Stimulated activated naive CD4-positive, alpha-beta T cell treated with Interleukin-2 at 50 U/mL for 16 hours (primary cell): ENCODE measurements at places on chromosomes 3 and 15.

DNA sequence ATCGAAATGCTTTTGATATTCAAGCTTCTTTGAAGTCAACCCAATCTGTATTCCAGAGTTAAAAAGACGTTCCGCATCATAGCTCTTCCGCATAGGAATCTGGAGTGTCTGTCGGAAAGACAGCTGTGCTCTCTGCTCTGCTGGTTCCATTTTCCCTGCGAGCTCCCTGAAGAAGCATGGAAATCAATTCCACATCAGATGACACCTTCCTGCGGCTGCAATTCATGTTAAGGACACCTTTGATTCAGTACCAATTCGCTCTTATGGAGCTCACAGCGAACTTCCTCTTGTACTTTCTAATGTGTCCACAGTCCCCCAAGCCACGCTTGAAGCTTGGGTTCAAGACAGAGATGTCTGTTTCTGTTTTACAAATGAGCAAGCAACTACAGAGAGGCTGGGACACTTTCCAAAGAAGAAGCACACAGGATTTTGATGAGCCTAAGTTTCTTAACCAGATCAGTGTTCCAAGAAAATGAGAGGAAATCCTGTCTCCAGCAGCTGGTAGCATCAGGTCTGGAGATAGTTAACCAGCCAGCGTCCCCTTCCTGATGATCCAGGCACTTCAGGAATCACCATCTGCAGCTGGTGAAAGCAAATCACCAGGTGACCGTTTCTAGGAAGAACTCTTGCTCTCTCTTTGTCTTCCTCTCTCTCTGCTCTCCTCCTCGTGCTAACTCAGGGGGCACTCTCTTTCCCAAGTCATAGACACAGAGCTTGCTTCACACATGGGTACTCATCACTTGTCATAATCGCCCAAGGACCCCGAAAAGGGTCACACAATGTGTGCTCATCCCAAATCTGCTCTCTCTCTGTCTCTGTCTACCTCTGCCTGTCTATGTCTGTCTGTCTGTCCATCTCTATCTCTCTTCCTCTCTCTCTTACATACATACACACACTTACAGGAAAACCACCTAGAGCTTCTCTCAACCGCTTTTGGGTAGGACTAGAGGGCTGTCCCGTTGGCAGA lies 281.8 kb downstream of the FAM43A start:
- no peak for DNase-seq

DNA sequence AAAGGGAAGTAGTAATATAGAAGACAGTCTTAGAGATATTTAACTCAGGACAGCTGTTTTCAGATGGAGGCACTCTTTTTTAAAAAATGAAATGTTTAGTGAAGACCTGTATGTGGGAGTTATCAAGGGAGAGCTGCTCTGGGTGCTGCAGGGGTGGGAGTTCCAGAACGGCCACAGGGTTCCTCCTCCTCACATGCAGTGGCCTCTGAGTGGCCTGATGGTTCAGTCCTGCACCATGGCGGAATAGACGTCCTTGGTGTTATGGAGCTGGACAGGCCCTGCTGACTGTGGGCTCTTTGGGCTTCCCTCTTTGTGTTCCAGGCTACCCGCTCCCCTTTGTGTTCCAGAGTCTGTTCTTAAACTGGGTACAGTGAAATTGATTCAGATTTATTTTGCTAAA lies 126.1 kb downstream of the CHST2 start:
- no peak for DNase-seq

GRCh38 chr3:38651153-38651789 lies 1.8 kb upstream of the SCN5A start:
- peak; percentile 66 for DNase-seq

- no peak for DNase-seq
Measured at GRCh38 chr3:6262010-6262409, 598.9 kb upstream of the GRM7 start.

DNA sequence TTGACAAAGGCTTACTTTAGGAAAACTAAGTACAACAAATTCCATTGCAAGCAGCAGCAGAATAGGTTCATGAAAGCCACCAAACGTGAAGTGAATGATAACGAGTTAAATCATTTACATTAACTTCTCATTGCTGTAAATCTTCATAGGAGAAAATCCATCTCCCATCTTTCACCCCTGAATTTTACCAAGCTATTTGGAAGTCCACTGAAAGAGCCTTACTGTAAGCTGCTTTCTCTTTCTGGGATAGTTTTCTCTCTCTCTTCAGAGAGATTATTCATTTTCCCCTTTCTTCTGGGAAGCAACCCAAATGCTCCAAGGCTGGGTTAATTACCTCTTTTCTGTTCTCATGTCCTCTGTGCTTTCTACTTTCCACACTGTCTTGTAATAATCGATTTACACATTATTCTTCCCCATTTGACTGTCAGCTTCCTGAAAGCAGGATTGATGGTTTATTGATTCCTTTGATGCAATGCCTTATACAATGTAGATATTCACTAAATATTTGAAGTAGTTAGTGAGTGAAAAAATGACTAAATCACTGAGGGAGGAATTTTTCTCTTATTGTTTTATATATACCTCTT lies 914.3 kb upstream of the ARPP21 start:
- no peak for DNase-seq

DNA sequence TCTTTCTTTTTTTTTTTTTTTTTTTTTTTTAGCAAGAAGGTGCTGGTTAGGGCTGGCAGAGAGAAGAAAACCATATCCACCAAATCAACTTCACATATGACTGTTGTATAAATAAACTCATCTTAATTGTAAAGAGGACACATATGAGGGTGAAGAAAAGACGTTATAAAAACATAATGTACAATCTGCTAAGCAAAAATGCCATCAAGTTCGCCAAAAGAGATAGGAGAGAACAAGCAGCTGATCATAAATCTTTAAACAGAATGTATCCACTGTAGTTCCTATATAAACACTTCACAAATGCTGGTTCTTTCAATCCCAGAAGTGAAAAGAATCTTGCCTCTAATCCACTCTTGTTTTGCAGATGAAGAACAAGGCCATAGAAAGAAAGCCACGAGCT lies 9.2 kb downstream of the FGF12 start:
- no peak for DNase-seq

DNA sequence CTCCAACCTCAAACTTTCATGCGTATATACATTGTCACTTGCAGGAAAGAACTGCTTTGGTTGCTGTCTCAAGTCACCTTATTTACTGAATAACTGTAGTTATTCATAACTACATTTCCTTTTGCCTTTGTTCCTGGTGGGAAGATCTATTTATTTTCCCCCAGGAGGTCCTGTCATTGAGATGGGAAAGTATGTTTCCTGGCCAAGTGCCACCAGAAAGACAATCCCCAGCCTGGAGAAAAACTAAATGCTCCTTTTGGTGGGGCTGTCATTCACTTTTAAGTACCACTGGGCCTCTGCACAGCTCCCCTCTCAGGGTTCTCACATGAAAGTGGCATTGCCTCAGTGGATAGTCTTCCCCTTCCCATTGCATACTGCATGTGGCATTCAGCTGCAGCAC lies 59.8 kb downstream of the LRRC3B start:
- no peak for DNase-seq

GRCh38 chr15:80568876-80569605 lies 126.1 kb upstream of the ABHD17C start:
- no peak for DNase-seq

DNA sequence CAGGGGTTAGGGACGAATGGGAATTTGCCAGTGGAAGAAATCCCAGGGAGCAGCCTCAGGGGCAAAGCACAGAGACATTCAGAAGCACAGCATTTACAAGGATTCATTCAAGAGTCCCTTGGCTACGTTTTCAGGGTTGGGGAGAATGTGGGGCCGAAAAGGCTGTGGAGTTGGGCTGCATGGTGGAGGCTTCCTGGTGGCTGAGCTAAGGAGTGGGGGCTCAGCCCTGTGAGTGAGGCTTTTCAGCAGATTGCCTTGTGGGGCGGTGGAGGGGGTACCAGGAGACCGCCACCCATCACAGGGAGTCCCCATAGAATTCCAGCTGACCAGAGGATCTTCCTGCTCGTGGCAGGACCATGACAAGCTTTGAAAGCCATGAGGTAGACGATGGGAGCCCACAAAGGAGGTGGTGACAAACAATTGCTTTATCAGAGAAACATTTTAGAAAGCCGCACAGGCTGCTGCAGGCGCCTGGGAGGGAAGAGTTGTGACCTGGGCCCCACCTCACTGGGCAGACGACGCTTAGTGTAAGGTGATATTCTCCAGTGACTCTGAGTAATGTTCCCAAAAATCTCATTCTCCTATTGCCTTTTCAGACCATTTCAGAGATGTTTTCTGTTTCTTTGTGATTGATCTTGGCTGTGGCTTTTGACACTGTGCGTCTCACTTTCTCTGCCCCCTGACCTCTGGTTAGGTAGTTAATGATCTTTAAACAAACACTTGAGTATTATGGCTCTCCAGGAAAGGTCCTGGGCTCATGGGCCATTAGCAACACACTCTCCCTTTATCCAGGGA lies 128.0 kb downstream of the DNAJB8 start:
- no peak for DNase-seq

- DNase-seq = no peak
Measured at GRCh38 chr3:99637016-99637367, 1.4 kb upstream of the COL8A1 start.

DNA sequence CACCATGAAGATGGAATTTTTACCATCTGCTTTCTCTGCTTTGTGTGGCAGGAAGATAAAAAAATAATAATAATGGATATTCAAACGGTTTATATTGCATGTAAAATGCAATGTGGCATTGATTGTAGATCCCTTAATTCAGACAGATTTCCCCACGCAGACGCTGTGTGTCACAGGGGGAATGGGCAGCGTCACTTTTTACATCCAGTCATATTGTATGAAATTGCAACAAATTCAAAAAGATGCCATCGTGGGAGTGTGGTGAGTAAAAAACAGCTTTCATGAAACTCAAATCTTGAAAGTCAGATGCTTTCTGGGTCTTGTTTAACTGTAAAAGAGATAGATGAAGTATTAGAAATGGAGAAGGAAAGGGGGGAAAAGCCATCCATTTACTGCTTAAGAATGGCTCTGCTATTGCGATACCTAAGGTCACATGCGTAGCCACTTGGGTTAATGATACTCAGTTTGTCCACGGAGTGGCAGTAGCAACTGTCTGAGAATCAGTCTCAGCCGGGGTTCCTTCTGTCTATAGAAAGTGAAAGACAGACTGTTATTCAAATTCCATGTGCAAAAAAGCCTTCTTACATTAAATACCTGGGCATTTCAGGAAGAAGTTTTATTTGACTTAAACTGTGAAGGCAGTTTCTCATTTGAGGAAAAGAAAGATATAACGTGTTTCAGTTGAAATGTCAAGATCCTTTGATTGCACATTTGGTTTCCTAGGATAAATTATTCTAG lies 28.5 kb downstream of the BTD start:
- DNase-seq = peak; percentile 47

- peak; percentile 21 for DNase-seq
Measured at GRCh38 chr3:5192571-5193365, 5.3 kb downstream of the EDEM1 start.

DNA sequence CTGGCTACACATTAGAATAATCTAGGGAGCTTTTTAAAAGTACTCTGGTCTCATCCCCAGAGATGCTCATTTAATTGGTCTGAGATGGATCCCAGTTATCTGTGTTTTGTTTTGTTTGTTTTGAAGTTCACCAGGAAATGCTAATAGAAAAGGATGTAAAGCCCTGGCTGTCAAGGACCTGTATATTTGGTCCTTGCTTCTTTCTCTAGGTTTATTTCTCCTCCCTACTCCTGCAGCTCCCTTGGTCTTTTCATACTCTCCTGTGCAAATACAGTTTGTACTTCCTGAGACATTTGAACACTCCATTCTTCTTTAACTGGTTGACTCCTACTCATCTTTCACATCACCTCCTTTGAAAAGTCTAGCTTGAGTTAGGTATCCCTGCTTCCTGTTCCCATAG lies 3.3 kb downstream of the PIK3CA start:
- no peak for DNase-seq

DNA sequence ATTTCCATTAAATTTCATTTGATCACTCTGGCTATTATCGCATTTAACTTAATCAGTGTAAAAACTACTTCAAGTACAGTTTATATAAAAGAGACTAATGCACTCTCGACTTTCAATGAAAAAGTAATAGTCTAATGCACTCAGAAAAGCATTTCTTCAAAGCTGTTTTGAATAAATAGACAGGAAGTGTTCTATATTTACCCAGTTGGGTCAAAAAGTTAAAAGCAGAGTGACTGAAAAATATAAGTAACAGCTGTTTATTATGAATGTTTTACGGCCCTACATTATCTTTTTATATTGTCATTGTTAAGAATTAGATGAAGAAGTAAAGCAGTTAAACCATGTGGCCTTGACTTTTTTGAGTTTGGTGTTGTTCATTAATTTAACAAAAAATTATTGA lies 391.8 kb downstream of the ZPLD1 start:
- no peak for DNase-seq

DNA sequence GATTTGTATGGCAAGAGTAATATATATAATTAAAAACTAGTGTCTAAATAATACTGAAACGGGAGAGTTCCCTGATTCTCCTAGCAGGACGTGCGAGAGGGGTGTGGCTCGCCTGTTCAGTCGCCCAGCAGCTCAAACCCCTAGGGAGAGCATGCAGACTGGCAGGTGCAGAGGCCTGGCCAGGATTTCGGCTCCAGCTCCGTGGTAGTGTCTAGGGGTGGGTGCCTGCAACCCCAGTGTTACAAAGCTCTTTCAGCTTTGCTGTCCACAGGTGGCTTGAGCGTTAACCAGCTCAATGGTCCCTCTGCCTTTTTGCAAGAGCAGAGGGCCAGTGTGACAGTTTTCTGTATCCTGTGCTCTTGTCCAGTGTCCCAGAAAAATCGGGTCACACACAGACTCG lies 226.6 kb downstream of the ALCAM start:
- no peak for DNase-seq

GRCh38 chr3:109071350-109072142 lies 46.4 kb downstream of the MORC1 start:
- no peak for DNase-seq

- no peak for DNase-seq
Measured at GRCh38 chr3:127260826-127261555, 26.9 kb downstream of the PRR20G start.

DNA sequence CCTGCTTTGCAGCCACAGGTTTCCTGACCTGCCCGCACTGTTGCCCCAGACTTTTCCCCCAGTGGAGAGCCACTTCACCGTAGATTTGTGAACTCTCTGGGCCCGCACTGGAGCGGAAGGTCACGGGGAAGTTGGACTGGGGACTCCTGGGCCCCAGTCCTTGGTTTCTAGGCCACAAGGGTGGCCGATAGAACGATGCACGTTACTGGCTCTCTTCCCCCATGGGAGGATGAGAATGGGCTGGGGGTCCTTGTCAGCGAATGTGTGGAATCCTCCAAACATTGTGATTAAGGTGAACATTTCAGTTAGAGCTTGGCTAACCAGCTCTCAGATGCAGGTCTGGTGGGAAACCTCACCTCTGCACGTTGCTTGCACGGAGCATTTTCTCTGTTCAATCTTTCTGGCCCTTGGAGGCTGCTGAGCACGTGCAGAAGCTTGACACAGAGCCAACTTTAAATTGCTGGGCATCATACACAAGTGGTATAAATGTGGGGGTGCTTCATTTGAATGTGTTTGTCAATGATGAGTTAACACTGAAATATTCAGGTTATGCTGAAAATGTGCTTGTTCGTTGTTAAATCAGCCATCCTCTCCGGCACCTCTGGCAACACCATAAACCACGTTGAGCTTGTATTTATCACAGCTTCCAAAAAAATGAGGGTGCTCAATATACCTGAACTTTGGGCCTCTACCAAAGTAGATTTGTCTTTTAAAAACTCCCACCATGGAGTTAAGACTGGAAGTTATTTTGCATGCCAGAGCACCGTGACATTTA lies 976 bp downstream of the DIS3L start:
- peak; percentile 15 for DNase-seq

GRCh38 chr15:63912061-63912615 lies 78.4 kb upstream of the HERC1 start:
- no peak for DNase-seq
